ENCODE measurements at places on chromosomes 3 and 15.
A peak's percentile ranks its signal among the peaks of the same experiment; 100 is the strongest.

DNA sequence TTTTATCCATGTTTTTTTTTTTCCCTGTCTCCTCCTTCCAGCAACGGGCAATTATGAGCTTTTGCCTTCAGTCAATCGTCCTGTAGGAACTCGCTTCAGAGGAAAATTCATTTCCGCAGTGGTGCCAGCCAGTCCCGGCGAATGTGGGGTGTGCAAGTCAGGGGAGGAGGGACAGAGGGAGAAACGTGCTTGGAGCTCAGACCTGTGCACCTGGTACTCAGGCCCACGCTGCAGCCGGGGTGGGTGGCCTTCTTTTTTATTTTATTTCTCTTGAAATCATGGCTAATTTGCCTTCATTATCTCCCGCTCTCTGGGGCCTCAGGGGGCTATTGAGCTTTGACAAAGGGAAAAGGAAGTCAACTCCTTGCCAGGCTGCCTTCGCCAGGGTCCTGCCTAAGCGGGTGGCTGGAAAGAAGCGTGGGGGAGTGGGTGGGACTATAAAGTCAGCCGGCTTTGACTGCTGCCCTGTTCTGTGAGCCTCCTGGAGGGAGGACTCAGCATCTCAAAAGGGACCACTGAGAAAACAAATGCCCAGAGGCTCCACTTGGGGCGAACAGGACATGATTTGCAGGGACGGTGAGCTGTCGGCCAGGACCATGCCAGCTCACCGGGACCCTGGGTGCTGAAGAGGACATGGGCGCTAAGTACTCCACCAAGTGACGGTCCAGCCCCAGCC, 5.5 kb downstream of the GRIP2 start:
- DNase-seq = no peak

- peak; percentile 25 for DNase-seq
These were observed 608.6 kb upstream of the BCHE start for GRCh38 chr3:166445865-166446264.

GRCh38 chr3:166071-166470, 30.5 kb upstream of the CHL1 start:
- DNase-seq = no peak

GRCh38 chr15:26098801-26099200, 235.7 kb upstream of the ATP10A start:
- no peak for DNase-seq

DNA sequence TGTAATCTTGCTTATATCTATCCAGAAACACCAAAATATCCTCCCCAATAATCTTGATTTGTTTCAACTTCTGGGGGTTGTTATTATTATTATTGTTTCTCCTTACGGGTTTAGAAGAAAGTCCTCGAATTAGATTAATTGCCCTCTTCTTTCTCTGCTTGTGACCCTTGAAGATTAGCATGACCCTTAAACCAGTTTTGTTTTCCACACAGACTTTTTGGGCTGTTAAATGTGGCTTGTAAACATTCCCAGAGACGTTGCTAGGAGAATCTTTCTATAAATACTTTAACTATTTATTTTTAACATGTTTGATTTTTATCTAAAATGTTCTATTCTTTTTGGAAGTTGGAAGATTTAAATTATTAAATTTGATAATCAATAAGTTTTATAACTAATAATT, 4.3 kb upstream of the SUCNR1 start:
- DNase-seq = no peak

- no peak for DNase-seq
These were observed 18.8 kb downstream of the ATP11B start for GRCh38 chr3:182812123-182812522.

DNA sequence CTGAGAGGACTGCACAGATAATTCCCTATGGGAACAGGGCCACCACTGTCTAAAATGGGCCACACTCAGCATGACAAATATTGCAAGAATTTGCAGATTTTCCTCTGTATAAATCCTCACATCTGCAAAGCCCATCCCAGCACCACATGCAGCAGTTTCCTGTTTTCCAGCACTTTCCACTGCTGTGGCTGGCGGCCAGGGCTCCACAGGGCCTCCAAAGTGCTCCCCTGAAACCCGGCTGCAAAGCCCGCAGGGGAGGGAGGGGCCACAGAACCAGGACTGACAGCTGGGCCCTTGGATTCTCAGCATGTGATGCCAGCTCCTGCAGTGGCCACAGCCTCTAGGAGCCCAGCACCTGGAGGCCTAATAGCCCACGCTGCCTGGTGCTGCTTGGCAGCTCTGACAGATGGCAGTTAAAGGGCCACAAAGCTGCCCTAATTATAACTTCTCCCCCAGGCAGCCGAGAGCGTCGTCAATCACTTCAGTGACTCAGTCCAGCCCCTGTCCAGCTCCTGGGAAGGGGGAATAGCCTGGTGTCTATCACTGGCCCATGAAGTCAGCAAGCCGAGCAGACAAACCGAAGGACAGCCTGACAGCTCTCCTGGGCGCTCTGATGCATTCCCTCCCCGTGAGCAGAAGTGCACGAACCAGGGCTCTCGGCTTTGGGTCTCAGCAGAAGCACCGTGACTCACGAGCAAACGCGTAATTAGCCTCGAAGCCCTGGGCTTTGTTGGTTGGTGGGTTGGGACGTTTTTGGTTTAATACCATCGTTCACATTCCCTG, 4.7 kb downstream of the LRRC15 start:
- DNase-seq = no peak

DNA sequence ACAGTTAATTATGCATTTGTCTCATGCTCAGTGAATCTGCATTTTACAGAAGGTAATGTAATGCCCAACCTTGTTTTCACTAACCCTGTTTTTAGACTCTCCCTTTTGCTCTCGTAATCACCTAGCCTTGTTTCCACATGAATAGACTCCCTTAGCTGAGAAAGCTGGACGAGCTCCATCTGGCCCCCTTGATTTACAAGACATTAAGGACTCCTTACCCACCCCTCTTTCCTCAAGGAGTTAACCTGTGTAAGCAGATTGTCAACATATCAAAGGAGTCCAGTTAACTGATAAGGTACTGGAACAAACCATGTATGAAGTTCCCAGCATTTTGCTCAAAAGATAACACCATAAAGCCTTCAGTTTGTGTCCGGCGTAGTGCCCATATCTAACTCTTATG, 99.6 kb downstream of the VPS8 start:
- no peak for DNase-seq

GRCh38 chr3:98977520-98977919, 76.0 kb upstream of the DCBLD2 start:
- no peak for DNase-seq

DNA sequence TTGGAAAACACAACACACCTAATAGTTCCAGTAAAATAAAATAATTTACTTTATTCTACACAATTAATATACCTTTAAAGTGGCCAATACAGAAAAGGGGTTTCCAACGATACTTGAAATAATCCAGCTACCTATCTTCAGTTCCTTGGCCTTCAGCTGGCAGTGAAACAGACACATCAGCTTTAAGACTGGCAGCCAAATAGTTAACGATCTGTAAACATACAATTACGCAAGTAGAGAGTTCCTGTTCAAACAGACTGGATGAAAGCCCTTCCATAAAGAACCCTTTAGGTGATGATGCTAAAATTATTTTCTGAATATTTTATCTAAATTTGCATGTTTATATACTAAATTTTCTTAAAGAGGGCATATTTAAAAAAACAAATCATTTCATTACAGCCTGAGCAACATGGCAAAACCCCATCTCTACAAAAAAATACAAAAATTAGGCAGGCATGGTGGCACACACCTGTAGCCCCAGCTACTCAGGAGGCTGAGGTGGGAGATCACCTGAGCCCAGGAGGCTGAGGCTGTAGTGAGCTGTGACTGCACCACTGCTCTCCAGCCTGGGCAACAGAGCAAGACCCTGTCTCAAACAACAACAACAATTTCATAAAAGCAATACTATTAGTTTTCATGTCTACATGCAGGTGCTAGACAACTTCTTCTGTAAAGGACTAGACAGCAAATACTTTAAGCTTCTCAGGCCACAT, 12.9 kb downstream of the DYNC1LI1 start:
- no peak for DNase-seq

DNA sequence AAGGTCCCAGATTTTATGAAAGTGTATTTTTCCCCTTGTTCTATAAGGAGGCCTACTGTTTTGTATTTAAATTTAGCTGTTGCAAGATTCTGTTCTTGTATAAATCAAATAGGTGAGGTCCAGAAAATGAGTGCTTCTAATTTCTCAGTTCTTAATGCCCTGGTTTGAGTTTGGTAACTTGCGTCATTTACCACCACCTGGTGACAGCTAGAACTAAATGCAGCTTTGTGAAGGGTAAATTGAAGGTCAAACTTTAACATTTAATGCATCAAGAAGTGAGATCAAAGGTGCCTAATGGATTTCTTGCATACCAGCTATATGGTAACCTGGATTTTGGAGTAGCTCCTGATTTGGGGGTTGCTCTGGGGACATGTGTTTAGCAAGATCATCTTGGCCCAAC, 50.7 kb upstream of the POLR2M start:
- no peak for DNase-seq

- DNase-seq = peak; percentile 32
These were observed 17.1 kb downstream of the PML start for GRCh38 chr15:74011610-74012009.

GRCh38 chr3:136473716-136474326, 223.7 kb downstream of the PCCB start:
- DNase-seq = no peak

DNA sequence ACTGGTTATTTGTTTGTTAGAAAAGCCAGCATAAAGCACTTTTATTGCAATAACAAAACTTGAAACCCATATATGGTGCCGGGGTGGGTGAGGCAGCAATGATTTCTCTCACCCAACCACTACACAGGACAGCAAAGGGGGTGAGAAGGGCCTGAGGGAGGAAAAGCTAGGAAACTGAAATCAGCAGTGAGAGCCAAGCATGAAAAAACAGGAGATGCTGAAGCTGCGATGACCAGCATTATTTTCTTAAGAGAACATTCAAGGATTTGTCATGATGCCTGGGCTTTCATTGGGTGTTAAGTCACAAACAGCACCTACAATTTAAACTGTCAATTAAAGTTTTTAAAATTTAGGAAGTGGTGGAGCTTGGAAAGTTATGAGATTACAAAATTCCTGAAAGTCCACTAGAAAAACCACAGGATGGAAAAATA, 11.9 kb upstream of the TM4SF4 start:
- no peak for DNase-seq

DNA sequence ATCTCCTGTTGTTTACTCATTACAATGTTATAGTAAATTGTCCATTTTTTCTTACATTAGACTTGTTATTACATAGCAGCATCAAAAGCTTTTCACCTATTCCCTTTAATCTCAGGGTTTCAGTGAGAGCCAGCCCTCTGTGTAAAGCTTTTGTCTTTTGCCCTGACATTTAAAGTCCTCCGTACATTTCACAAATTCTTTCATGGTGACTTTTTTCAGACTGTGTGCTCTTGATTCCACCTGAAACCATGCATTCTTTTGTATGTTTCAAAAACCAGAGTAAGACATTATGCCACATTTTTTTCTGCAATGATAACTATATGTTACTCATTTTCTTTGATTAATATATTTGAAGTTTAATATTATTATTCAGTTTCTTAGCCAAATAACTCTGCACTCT, 781.4 kb upstream of the ROBO1 start:
- DNase-seq = no peak

DNA sequence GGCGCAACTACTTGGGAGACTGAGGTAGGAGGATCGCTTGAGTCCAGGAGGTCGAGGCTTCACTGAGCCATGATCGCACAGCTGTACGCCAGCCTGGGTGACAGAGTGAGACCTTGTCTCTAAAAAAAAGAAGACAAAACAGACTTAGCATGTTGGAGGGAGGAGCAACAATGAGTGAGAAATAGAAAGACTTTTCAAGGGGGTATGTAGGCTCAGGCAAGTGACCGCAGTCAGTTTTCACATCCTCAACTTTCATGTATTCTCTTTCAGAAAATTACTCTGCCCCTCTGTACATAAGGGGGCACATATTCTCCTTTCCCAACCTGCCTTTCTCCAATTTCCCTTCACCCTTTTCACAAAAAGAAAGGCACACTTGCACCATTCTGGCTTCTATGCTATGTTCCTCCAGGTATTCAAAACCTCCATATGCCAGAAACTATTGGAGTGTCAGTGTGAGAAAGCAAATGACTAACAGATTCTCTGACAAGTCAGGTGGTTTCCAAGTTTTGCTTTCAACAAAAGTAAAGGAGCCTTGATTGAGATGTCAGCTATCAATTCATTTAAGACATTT, 7.6 kb downstream of the NSUN3 start:
- no peak for DNase-seq

- DNase-seq = no peak
These were observed 104.2 kb downstream of the IQCH start for GRCh38 chr15:67358812-67359211.

DNA sequence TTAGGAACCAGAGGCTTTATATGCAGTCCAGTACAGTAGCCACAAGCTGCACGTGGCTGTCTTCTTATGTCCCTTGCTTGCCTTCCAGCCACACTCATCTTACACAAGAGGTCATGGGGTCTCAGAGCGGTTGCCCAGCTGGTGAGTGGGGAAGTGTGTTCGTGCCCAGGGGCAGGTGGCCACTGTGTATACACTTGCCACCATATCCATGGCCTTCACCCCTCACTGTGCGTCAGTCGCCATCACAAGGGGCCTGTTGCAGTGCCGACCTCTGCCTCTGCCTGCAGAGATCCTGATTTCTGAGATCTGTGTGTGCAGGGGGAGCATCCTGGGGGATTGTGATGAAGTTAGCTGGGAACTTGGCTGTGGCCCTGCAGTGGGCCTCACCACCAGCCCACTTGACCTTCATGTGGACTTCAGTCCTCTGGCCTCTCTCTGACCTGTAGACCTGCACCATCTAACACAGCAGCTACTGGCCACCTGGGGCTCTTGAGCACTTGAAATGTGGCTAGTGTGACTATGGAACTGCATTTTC, 43.1 kb upstream of the SACM1L start:
- peak; percentile 90 for DNase-seq

- DNase-seq = no peak
These were observed 287.4 kb downstream of the UACA start for GRCh38 chr15:70475921-70476320.

- no peak for DNase-seq
These were observed 70.1 kb downstream of the CCK start for GRCh38 chr3:42195879-42196330.

GRCh38 chr3:61620073-61620472, 58.7 kb downstream of the PTPRG start:
- DNase-seq = no peak

GRCh38 chr15:100694381-100695021, 92.1 kb downstream of the ASB7 start:
- DNase-seq = no peak

DNA sequence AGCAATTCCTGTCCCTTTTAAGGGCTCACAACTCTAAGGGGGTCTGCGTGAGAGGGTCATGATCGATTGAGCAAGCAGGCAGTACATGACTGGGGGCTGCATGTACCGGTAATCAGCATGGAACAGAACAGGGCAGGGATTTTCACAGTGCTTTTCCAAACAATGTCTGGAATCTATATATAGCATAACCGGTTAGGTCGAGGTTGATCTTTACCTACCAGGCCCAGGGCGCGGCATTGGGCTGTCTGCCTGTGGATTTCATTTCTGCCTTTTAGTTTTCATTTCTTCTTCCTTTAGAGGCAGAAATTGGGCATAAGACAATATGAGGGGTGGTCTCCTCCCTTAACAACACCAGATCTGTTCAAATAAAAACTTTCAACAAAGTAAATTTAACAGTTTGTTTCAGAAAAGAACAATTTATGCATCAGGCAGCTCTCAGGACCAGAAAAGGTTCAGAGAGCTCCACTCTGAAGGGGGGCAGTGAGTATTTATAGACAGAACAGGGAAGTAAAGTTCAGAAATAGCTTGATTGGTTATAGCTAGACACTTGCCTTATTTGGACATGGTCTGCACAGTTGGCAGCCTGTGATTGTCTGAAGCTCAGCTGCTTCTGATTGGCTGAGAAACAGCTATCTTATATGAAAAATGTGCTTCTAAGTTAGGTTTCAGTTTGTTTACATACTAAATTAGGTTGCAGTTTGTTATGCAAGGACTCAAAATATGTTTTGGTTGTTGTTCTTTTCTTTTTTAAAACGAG, 17.2 kb upstream of the B4GALT4 start:
- DNase-seq = peak; percentile 21

Measured in inflammatory macrophage (primary cell).